ENCODE measurements at places on chromosomes 1 and 21.

DNA sequence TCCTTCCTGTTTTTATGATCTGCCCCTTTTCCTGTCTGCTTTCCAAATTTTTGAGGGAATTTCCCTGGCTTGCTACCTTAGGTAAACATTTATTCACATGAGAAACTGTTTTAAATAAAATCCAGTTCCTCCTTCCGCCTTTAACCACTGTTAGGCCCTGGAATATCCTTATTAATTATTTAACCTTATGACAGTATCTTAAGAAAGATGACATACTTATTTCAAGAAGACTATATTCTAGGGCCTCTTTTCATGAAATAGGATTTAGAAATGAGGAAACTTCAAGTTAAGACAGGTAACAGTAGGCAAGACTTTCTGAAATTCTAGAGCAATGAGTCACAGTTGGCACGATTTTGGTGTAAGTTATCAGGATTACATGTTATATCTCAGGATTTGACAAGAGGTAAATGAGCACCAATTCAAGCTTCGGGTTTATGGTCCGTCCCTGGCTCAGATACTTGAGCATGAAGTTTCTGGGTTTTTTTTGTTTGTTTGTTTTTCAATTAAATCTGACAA is 2.0 kb upstream of the TNFSF18 start:
- DNase-seq: no peak

- no peak for DNase-seq
These were observed 175.9 kb downstream of the PRDM16 start for GRCh38 chr1:3244927-3245315.

DNA sequence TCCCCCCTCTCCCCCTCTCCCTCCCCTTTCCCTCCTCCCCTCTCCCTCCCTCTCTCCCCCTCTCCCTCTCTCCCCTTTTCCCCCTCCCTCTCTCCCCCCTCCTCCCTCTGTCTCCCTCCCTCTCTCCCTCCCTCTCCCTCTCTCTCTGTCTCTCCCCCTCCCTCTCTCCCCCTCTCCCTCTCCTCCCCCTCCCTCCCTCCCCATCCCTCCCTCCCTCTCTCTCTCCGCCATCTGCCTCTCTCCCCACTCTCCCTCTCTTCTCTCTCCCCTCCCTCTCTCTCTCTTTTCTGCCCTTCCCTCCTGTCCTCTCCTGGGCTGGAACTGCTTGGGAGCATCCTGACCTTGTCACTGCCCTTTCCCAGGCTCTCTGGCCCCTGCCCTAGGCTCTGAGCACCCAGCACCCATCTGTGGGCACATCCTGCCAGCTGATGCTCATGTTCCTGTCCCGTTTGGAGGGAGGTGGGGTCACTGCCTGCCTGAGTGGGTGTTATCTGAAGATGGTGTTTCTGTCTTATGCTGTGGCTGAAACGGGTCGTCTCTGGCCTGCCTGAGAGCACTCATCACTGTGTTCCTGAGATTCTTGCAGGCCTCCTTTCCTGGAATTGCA is 10.8 kb downstream of the FTCD start:
- no peak for DNase-seq

GRCh38 chr1:73839922-73840321 is 358.1 kb downstream of the LRRIQ3 start:
- no peak for DNase-seq

GRCh38 chr1:156455362-156455761 is 45.2 kb downstream of the MEF2D start:
- DNase-seq: no peak

GRCh38 chr1:38185913-38186312 is 139.3 kb upstream of the POU3F1 start:
- no peak for DNase-seq

DNA sequence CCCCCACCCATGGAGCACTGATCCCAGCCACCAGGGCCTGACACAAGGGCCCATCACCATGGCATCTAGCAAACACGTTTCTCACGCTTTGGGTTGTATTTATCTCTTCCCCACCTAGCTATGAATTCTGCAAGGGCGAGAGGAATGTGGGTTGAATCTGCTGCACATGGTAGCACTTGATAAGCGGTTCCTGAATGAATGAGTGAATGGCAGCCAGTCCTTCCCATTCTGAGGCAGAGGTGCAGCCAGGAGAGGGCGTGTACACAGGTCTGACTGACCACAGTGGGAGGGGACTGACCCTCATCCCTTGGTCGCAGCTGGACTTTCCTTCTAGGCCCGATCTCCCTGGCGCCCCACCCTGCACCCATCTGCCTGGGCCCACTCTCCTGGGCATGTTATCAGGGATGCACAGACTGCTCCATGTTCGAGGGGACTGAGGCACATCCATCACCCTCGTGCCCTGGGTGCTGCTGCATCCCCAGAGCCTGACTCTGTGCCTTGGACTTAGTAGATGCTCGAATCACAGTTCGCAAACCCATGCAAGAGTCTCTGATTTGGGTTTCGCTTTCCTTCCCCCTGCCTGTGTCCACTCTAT is 1.0 kb downstream of the RD3 start:
- no peak for DNase-seq

DNA sequence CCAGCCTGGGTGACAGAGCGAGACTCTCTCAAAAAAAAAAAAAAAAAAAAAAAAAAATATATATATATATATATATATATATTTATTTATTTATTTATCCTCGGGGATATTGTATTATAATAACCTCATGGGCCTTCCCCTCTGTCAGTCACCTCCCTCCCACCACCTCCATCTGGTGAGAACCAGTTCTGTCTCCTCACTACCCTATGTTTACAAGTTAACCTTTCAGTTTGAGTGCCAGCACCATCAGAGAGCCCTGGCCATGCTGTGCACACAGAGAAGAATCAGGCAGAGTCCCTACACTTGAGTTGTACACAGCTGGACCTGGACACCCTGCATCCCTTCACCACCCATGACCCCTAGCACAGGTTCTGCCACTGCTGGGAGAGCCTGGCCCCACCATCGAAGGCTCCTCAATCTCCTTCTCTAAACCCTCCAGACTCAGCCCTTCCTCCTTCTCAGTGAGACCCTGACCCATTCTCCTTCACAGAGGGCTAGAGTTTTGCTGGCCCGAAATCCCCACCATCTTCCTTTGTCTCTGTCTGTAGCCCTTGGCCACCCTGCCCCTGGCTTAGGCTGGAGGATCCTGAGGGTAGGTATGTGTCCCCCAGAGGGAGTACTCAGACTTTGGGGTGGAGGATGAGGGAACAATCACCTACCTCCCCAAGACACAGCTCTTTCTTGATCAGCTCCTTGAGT is 1.2 kb downstream of the S100A5 start:
- DNase-seq: no peak

- DNase-seq: no peak
These were observed 662.5 kb downstream of the PLPP3 start for GRCh38 chr1:55916907-55917306.

- no peak for DNase-seq
These were observed 103.3 kb downstream of the LACTBL1 start for GRCh38 chr1:22869325-22869724.

DNA sequence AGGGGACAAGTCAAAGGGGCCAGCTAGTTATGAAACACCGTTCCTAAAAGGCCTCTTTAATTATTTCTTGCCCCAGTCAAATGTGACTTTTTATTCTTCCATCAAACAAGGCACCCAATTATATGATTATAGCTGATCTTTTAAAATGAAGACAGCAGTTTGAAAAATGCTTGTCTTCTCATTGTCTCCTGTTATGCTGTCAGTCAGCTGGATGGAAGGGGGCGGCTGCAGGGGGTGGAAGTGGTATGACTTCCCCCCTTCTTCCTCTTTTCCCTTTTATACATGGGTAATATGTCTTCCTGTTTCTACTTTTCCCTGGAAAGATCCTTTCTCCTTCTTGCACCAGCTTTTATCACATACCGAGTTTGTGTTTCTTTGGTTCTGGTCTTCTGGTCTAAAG is 25.8 kb upstream of the KCNA10 start:
- DNase-seq: no peak

DNA sequence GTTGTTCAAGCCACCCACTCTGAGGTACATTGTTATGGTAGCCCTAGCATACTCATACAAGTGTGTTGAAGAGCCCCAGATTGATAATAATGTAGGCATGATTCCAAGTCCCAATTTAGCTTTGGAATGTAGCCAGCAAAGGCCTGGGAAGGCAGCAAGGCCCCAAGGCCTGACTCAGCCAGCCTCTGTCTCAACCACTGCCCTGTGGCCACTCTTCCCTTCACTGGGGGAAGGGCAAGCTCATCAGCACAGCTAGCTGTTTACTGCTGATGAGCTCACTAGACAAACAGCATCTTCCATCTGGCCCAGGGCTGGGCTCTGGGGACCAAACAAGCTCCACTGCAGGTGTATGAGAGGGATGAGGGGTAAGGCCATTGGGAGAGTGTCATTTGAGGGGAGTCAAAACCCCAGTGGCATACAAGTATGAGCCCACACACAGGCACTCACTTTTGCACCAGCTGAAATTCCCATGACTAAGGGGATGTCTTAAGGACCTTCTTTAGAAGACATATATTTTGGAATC is 2.2 kb upstream of the IRF6 start:
- no peak for DNase-seq

- no peak for DNase-seq
These were observed 11.4 kb downstream of the SAMD11 start for GRCh38 chr1:934991-935750.

DNA sequence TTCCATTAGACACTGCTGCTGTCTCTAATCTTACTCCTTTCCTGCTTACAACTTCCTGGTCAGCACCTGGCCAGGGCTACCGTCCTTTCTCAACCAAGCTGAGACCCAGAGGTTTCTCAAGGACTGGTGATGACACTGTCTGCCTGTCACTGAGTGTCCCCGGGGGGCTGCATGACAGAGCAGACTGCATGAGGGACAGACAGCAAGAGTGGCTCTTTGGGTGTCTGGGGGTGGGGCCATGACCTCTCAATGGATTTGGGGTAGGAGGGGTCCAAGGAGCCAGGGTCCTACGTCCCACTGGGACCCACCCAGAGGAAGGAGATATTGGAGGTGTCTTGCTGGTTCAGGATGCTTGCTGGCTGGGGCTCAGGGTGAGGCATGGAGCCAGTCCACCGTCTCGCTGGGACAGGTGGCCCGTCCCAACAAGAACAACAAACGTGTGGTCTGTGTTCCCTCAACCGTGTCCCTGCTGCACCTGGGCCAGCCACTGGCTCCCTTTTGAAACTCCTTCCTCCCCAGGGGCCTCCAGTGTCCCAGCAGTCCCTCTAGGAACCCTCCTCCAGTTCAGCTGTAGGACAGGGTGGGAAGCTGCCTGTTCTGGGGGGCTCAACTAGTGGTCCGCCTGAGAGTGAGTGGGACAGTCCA is 344.6 kb upstream of the AJAP1 start:
- DNase-seq: no peak

GRCh38 chr1:161158316-161159010 is 837 bp upstream of the USP21 start:
- no peak for DNase-seq

DNA sequence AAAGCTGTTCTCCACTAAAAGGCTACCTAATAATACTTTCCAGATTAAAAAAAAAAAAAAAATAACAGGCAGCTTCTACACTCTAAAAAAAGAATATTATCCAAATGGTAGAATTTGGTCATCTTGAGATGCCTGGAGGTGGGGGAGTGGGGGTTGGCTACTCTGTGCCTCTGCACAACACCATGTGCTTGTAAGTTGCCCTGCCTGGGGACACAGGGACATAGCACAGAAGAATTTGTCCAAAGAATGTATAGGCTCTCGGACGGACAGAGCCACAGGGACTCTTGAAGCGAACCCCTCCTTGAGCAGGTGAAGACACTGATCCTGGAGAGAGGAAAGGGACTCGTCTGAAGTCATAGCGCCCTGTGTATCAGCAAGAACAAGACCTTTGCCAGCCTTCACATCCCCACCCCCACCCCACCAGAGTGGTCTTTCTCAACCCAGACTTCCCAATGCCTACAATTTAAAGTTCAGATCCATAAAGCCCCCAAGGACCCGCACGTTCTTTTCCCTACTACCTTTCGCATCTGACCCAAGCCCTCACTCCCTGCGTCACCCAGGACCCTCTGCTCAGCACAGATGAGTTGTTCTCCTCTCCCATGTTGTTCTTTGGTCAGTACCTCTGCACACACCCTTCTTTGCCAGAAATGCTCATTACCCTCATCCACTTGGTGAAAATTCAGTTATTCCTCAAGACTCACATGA is 72.6 kb downstream of the LGR6 start:
- DNase-seq: no peak

DNA sequence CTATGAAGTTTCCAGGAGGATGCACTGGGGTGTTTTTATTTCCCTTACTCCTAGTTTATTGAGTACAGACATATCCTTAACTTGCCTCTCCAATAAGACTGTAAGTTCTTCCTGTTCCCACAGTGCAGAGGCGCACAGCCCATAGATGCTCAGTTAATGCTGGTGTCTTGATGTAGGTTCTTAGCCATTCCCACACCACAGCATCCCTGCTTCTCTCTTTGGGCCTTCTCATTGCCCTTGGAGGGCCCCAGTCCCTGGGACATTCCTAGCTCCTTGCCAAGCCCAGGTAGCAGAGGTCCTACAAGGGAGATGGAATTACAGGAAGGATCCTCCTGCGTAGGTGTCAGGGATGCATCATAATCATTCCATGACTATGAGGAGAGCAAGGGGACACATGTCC is 61.6 kb upstream of the HMGB4 start:
- DNase-seq: no peak

GRCh38 chr1:15311880-15312279 is 64.9 kb downstream of the FHAD1 start:
- DNase-seq: no peak

DNA sequence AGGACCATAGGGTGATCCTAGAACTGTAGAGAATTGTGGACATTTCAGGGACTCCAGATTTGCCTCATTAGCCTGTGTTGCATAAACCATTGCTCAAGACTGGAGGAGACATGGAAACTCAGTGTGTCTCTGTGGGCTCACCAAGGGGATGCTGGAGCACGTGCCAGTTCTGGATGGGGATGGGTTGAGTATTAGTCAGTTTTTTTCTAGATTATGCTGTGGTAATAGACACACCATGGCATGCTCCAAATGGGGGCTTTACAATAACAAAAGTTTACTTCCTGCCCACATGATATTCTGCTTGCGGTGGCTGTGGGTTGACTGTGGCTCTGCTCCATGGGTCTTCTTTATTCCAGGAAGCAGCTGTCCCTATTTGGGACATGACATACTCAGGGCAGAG is 125.4 kb downstream of the FOXD2 start:
- no peak for DNase-seq

- DNase-seq: no peak
These were observed 995 bp downstream of the CACYBP start for GRCh38 chr1:175000697-175001187.

GRCh38 chr1:80218112-80218511 is 1211.6 kb upstream of the ADGRL4 start:
- DNase-seq: no peak

- no peak for DNase-seq
These were observed 62.3 kb downstream of the GPR137B start for GRCh38 chr1:236204656-236205055.

DNA sequence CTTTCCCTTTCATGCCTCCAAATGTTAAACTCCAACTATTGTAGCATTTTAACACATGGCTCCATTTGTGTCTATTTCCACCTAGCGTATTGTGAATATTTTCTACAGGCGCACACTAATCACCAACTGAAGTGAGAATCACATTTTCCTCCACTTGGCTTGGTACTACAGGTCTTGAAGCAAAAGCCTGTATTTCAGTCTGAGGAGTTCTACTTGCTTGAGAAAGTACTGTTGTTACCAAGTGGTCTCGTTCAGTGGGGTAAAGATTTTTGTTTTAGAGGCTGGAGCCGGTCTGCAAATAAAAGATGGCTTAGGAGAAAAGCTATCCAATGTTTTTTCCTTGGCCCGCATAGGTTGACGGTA is 550 bp upstream of the PTBP2 start:
- DNase-seq: no peak

All from SIG-M5 (cell line).